Upper lobe of left lung (tissue), 6 donors: ENCODE measurements at places on chromosomes 2 and 18. TPM values are rescaled to one million over a fixed set of nuclear protein-coding genes. Genes with fewer than 3 reads are reported as not detected.

- no peaks in the 10 kb centered on the region for H3K36me3 ChIP-seq
- H3K27ac ChIP-seq: no peak overlapping the region
- H3K4me3 ChIP-seq: no peak overlapping the region
Observed at GRCh38 chr18:41482501-41482900, 472.5 kb upstream of the PIK3C3 start.

- no peak overlapping the region for H3K27ac ChIP-seq
- H3K27me3 ChIP-seq: no peaks in the 10 kb centered on the region
- DNase-seq: no peak
- no peak overlapping the region for H3K4me3 ChIP-seq
Observed at GRCh38 chr2:200264631-200265030, 41.9 kb upstream of the SPATS2L start.

The ZNF407 gene
- total RNA-seq: 12.2 TPM

The CNRIP1 gene
- total RNA-seq: 8.3 TPM

GRCh38 chr2:146392186-146392585 is 1452.6 kb upstream of the ACVR2A start:
- H3K27ac ChIP-seq: no peak overlapping the region
- no peaks in the 10 kb centered on the region for H3K36me3 ChIP-seq
- DNase-seq: no peak
- H3K4me1 ChIP-seq: no peaks in the 10 kb centered on the region
- H3K4me3 ChIP-seq: no peak overlapping the region

GRCh38 chr2:98541489-98541888 is 66.8 kb downstream of the COA5 start:
- peaks cover 17% of the 10 kb centered on the region for H3K36me3 ChIP-seq
- no peak for DNase-seq
- H3K27ac ChIP-seq: no peak overlapping the region
- H3K4me3 ChIP-seq: no peak overlapping the region
- no peaks in the 10 kb centered on the region for H3K27me3 ChIP-seq

- H3K4me1 ChIP-seq: no peaks in the 10 kb centered on the region
- no peak for DNase-seq
- no peaks in the 10 kb centered on the region for H3K27me3 ChIP-seq
- no peaks in the 10 kb centered on the region for H3K36me3 ChIP-seq
Observed at GRCh38 chr18:23835091-23835490, 145.8 kb downstream of the LAMA3 start.

The SIX3 gene
- total RNA-seq: not detected

DNA sequence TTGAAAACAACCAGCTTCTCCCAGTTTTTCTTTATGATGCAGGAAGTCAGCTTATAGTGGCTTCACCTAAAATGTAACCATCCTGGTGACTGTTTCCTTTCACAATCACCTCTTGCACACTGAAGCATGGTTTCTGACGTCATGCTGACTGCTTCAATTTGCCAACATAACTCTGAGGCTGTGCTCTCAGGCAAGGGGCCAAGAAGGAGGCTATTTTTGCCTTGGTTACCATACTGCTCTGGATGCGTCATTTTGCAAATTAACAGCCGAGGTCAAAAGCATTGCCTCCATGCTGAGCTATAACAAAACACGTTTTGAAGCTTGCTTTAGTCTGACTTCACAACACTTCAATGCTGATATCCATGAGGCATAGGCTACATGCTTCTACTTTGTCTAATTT is 397.8 kb downstream of the METTL4 start:
- H3K36me3 ChIP-seq: no peaks in the 10 kb centered on the region
- no peak for DNase-seq
- no peak overlapping the region for H3K4me3 ChIP-seq
- H3K27ac ChIP-seq: no peak overlapping the region

DNA sequence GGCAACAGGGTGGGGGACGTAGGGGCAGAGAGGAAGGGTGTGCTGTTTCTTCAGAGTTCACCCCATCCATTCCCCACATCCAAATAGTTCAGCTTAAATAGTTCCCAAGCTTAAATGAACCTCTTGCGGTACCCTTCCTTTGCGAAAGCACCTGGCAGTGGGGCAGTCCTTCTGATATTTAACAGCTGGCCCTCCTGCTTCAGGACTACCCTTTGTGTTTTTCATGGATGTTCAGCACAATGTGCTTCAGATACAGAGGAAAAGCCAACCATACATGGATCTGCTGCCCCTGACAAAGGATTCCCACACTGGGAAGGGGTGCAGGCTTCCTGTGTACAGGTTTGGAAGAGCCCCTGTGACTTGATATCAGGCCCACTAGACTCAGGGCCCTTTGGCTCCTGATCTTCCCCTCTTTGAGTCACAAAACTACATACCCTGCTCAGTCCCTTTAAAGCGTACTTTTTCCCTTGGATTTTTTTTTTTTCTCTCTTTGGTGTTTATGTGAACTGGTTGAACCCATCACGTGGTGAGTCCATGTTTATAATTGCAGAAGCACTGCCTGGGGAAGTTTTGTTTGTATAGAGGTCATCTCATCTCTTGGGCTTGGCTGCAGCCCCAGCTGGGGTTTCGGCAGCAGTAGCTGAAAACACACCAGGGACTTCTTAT is 45.3 kb upstream of the IGFBP5 start:
- no peaks in the 10 kb centered on the region for H3K36me3 ChIP-seq
- H3K27ac ChIP-seq: peak overlapping the region; percentile 12
- no peaks in the 10 kb centered on the region for H3K27me3 ChIP-seq
- peaks cover 16% of the 10 kb centered on the region for H3K4me1 ChIP-seq

The COL6A3 gene
- total RNA-seq: 34.4 TPM
